ENCODE measurements at places on chromosomes 13 and 19.

- no peak for DNase-seq
Observed at GRCh38 chr13:80070024-80070703, 270.8 kb downstream of the SPRY2 start.

DNA sequence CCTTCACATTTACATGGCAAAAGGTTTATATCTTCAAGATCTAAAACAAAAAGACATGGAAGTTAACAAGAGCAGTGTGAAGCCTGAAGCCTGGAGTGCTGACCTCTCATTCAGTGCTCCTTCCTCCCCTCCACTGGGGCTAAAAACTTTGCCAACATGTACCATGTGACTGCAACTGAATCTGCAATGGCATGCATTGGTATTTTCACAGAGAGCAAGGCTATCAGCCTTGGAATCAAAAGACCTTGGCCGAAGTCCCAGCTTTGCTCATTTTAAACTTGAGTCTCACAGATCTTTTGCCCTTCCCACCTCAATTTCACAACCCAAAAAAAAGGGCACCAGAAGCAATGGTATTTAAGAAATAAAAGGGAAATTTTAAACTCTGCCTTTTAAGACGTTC lies 325.1 kb downstream of the DCT start:
- no peak for DNase-seq

- no peak for DNase-seq
Observed at GRCh38 chr19:49814010-49814409, 918 bp upstream of the FUZ start.

GRCh38 chr19:15424121-15424520 lies 5.3 kb upstream of the AKAP8L start:
- DNase-seq, result no peak

DNA sequence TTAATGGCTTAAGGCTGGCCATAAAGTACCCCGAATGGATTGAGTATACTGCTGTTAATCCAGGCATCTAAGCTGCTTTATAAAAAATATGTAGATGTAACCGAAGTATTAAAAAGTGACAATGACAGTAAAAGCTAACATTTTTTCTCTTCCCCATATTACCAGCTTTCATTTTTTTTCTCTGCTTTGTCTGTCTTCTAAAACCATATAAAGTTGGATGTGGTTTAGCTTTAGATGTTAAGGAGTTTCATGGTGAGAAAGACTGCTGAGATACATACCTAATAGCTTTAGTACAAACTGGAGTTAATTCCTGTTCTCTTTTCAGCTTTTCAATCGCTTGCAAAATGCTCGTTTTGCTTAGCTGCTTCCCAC lies 838 bp downstream of the AKAP11 start:
- no peak for DNase-seq
